Stimulated activated CD4-positive, alpha-beta T cell treated with anti-CD3 and anti-CD28 coated beads, Interleukin-12 subunit alpha, Interleukin-12 subunit beta, amount 100 ng/mL, for 48 hours (primary cell): ENCODE measurements at places on chromosomes 7 and 10.

DNA sequence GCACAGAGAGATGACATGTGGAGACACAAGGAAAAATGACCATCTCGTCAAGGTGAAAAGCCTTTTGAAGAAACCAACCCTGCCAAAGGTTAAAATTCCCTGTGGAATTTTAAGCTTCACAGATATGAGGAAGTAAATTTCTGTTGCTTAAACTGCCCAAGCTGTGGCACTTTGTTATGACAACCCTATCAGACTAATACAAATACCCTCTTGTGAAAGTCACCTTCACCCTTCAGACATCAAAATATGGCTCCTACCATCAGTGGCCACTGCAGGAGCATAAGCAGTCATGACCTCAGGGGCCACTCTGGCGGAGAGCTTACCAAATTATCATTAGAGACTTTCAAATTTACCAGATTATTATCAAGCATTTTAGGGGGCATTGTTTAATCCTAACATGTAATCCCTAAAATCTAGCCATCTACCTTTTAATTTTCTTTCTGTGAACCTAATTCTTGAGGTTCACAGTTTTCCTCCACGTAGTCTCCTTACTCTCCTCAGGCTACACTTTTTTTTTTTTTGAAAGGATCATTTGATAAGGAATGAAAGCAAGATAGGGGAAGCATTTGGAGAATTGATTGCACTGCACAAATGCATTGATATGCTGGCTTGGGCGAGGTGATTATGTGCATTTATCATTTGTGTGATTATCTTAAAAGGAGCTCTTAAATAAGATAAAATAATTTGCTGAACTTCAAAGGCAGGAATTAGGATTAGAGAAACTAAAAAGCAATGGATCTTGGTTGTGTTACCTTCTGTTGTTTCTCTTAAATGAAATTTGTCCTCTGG lies 90.3 kb downstream of the TMEM168 start:
- DNase-seq, result no peak

DNA sequence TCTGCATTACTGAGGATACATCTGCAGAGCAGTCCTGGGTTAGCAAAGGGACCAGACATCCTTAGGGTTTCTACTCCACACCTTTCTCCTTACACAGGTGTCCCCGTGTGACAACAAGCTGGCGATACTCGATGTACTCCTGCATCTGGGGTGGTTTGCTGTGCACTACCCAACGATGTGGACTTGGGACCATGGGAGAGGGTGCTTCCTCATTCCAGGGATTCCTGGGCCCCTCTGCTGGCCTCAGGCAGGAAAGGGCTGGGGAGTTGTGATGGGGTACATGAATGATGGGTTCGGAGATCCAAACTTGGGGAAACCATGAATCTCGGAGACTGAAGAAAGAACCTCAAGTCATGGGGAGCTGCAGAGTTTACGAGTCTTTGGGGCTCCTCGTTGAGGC lies 179.6 kb upstream of the GALNT17 start:
- no peak for DNase-seq

- DNase-seq, result no peak
These were observed 10.3 kb upstream of the RASSF4 start for GRCh38 chr10:44949127-44949802.

GRCh38 chr7:50409856-50410745 lies 40.0 kb downstream of the FIGNL1 start:
- no peak for DNase-seq

DNA sequence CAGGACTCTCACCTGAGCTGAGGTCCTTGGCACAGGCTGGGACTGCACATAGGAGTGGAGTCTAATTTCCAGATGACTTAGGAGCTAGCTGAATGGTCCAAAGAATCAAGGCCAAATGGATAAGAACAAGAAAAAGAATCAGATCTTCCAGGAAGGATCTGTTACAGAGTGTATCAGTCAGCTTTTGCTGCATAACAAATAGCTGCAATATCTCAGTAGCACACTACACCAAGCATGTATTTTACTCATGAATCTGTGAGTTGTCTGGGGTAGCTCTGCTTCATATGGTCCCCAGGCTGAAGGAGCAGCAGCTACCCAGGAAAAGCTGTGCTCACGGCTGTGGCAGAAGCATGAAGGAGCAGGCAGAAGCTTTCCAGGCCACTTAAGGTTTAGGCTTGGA lies 60.6 kb upstream of the LOXL4 start:
- DNase-seq, result no peak

- no peak for DNase-seq
These were observed 339.1 kb downstream of the HGF start for GRCh38 chr7:81430761-81431160.

- DNase-seq, result no peak
These were observed 62.6 kb downstream of the SH2D4B start for GRCh38 chr10:80600256-80600655.

GRCh38 chr7:40530292-40530691 lies 395.5 kb downstream of the SUGCT start:
- no peak for DNase-seq

DNA sequence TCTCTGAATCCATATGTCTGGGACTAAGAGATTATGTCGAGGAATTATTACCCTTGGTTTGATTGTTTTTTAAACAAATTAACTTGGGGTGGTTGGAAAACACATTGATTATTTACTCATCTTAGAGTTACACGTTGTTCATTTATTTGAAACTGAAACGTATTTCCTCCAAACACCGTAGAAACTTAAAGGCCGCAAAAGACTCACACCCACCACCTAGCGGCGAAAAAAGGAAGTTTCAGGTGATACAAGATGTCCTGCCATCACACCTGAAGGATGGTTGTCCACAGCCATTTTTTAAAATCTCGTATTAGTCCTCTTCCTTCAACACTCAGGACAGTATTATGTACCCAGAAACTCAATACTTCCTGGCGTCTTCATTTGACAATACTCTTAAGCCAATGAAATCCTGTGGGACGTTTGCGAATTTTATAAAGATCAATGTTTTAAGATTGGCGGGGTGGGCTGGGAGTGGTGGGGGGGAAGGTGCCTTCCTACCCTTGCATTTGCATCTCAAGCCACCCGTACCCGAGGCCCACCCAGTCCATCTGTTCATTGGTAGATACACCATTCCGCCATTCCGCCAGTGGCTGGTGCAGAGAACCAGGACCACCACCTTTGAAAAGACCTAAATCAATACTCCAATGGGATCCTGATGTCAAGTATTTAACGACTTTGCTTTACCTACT lies 1.4 kb upstream of the LCOR start:
- DNase-seq, result peak; percentile 85

DNA sequence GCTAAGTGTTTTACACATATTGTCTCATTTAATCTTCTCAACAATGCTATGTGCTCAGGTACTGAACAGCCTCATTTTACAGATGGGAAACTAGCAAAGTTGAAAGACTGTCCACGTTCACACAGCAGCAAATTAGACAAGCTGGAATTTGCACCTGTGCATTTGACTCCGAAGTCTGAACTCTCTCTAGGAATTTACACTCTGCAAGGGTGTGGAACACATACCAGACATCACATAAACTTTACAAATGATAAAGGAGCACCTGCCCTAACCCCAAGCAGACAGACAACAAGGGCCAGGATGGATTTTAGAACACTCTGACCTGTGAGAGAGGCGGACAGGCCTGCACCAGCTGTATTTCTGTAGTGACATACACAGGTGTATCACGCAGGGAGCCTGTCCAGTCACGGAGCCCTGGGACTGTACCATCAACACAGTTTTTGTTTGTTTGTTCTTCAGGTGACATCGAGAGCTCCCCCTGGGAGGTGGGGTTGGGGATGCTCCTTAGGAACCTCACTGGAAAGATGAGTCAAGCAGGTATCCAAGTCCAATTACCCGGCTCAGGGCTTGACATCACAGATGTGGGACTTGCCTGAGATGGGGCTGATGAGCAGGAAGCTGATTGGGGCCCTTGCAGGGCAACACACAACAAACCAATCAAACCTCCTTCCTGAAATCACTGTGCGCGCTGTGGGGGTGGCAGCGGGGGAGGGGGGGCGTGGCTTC lies 31.0 kb downstream of the MKI67 start:
- no peak for DNase-seq

GRCh38 chr7:158375034-158375433 lies 212.6 kb downstream of the PTPRN2 start:
- no peak for DNase-seq

- DNase-seq, result no peak
These were observed 35.3 kb downstream of the DENND2A start for GRCh38 chr7:140605337-140605736.
